ENCODE measurements at places on chromosomes 4 and X.

GRCh38 chrX:96703816-96704215 is 19.2 kb downstream of the DIAPH2 start:
- no peak for DNase-seq

DNA sequence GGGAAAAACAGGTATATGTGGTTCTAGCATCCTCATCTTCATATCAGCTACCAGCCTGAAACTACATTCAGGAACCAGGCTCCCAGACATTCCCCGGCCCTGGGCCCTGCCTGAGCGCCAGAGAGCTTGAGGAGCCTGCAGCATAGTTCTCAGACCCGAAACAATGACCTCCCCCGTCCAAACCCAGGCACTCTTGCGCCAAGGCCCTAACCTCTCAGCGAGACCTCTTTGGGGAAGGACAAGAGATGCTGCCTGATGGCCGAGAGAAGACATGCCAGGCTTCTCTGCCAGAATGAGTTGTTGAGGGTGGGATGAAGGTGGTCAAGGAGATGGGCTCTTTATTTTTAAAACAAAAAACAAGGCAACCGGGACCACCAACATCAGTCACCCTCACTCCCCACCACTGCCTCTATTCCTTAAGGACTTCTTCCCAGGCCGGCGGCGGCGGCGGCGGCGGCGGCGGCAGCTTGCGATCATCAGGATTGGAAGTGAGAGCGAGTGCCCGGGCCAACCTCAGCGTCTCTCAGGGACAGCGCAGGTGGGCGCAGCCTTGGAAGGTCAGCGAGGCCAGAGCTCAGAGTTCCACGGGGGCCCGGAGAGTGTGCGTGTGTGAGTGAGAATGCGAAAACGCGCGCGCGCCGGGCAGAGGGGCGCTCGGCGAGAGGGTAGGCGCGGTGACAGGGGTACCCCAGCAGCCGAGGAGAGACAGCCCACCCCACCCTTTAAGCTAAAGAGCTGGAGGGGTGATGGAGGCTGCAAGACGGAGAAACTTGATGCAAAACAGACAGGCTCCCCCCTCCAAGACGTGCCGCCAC is 601 bp downstream of the INPP4B start:
- DNase-seq = peak; percentile 36

- DNase-seq = no peak
These were observed 72.8 kb downstream of the IRF2 start for GRCh38 chr4:184401397-184402171.

DNA sequence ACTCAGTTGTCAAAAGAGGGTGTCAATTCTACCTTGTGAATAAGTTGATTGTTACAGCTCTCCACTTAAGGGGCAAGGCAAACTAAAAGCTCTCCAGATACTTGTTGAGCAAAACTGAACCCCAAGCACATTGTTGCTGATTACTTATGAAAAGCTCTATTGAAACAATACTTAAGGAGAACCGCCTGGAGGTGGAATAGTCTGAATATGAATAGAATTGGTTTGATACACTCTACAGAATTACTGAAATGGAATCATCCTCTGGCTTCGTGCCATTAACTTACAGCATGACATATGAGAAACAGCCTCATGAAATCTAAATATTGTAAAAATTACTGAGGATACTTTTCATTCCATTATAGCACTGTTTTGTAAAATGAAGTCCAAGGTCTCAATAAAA is 127.0 kb upstream of the SH3RF1 start:
- peak; percentile 74 for DNase-seq

DNA sequence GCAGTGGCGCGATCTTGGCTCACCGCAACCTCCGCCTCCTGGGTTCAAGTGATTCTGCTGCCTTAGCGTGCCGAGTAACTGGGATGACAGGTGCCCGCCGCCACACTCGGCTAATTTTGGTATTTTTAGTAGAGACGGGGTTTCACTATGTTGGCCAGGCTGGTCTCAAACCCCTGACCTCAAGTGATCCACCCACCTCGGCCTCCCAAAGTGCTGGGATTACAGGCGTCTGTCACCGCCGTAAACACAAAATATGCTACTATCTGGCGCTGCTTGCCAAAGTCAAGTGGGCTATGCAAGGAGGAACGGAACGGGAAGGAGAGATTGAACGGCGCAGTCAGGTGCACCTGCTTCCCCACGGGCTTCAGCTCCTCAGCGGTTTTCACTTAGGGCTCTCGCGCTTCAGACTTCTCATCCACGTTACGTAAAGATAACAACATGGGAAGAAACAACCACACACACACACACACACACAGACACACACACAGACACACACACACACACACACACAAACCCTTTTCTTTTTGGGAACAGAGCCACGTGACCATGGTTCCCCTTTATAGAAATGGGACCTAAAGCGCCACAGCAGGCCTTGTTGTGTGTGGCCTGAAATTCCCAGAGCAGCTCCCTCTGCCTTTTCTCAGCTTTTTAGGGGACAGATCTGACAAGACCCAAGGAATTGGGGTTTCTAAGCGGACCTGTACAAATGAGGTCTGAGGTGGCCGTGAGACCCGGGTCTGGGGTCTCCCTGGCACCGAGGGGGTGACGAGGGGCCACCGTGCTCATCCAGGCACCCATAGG is 1.5 kb downstream of the P2RY8 start:
- DNase-seq = no peak

DNA sequence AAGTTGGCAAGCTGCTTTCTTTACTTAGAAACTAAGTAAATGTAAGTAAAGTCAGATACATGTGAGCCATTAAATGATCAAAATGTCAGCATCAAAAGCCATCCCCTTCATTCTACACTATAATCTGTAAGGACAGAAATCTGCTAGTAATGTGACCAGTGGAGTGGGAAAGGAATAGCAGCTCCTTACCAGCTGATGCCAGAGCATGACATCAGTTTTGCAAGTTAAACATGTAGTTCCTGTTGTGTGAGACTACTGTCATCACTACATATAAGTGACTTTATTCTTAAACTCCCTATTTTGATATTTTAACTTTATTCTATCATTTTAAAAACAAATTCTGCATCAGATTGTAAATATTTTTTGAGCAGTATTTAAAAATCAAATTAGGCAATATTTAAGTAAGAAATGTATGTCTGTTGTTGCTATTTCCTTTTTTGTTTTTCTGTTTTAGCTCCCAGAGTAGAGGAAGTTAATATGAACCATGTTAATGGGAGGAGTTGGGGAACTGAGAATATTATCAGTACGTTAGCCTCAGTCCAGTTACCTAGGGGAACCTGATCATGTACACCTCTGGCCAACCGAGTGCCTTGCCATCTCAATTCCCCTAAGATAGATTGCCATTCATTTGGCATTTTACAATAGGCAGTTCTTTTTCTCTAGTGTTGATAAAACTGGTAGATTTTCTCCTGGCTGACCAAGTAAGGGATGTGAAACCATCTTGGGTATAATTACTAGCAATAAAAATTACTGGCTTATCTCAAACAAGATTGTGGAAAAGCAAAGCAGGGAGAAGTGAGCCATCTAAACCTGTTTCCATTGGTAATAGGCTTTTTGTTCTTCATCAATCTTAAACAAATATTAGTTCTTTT is 34.7 kb downstream of the CCNI start:
- DNase-seq = no peak

DNA sequence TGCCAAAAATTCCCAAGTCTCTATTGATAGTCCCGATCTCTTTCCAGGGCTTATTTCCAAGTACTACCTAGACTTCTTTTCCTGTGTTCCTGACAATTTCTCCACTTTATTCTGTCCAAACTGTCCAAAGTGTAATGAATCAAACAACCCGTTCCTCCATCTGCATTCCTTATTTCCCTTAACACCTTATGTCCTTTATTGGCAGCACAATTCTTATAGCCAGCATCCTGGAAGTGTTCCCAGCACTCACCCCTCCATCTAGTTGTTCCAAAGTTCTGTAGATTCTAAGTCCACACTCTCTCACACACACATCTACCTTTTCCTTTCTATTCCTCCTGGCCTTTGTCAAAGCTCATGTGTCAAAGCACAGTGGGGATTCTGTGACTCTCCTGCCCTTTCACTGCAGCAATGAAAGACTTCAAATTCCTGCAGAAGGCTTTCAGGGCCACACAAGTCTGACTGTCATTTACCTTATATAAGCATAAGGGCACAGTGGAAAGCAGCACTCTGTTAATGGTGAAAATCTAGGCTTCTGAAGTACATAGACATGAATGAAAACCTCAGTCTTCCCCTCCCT is 22.1 kb downstream of the LIMCH1 start:
- no peak for DNase-seq

GRCh38 chr4:147182041-147182440 is 236.4 kb upstream of the TTC29 start:
- no peak for DNase-seq

DNA sequence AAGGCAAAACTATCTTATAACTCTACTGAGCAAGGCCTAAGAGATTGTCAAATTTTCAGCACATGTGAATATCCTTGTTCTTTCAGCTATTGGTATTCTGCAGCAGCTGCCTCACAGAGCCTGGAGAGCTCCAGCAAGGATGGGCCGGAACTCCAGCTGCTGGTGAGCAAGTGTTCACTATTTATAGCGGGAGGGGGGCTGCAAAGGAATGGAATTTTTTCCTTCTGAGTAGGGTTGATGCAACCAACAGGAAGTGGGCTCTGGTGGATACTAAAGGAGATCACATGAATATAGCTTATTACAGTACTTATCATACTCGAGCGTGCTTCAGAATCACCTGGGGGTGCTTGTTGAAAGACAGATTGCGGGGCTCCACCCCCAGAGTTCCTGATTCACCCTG is 20.2 kb upstream of the SETD7 start:
- DNase-seq = no peak

- no peak for DNase-seq
These were observed 71.8 kb downstream of the PRKG2 start for GRCh38 chr4:81143183-81143582.

- no peak for DNase-seq
These were observed 796.5 kb upstream of the SLIT2 start for GRCh38 chr4:19455196-19455595.

GRCh38 chr4:184347251-184348239 is 126.8 kb downstream of the IRF2 start:
- no peak for DNase-seq

GRCh38 chrX:110132450-110133114 is 129.7 kb downstream of the TMEM164 start:
- DNase-seq = peak; percentile 6

DNA sequence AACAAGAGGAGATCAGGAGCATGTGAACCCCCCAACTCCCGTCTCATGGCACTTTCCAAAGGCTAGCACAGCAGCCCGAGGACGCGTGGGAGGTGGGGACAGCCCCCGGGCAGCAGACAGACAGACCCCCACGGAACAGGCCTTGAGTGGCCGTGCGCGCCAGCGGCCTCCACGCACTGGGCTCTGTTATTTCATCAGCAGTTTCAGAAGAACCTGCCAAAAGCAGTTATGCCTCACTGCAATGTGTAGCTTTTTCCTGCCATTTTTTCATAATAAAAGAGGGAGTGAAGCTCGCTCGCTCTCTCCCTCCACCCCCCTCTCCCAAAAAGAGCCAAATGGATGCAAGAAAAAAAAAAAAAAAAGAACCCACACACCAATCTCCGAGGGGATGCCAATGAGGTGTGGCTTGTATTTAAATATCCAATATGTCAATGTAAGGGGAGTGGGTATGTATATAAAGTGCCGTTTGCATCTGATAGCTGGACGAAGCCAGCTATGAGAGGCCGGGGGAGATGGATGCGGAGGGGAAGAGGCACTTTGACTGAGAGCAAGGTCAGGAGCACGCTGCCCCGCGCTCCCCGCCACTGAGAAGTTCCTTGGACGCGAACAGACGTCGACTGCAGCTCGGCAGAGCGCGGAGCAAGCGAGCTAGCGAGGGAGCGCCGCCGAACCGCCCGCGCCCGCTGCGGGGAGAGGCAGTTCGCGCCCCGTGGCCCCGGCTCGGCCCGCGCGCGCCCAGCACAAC is at the start of gene FGF16:
FGF16 (plus strand) TSS at position 482 of the 745 bp plus-strand sequence. CDS start 286 bp downstream, outside the sequence.
- peak; percentile 42 for DNase-seq

- DNase-seq = no peak
These were observed 55.4 kb upstream of the GRPR start for GRCh38 chrX:16067886-16068515.

- DNase-seq = no peak
These were observed 158.4 kb upstream of the SLC7A11 start for GRCh38 chr4:138400543-138400942.

DNA sequence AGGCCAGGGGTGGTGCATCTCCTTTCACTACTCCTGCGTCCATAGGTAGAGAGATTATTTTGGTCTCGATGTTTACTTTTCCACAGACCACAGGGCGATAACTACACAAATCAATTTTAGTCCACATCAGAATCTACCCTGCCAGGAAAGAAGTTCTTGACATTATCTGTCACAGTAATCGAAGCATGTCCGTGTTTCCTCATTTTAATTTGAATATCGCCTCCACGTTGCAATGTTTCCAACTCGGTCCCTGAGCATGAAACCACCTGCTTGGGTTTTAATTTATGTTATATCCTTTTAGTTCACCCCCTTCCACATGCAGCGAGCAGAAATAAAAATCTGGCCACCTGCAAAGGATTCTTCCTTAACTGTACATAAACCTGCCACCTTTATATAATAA is 100.1 kb upstream of the ATXN3L start:
- DNase-seq = no peak

GRCh38 chr4:169064296-169064695 is 54.2 kb upstream of the CBR4 start:
- no peak for DNase-seq

GRCh38 chr4:36310216-36310615 is 28.8 kb downstream of the DTHD1 start:
- DNase-seq = no peak

GRCh38 chr4:25687773-25688172 is 32.1 kb downstream of the SLC34A2 start:
- DNase-seq = no peak

DNA sequence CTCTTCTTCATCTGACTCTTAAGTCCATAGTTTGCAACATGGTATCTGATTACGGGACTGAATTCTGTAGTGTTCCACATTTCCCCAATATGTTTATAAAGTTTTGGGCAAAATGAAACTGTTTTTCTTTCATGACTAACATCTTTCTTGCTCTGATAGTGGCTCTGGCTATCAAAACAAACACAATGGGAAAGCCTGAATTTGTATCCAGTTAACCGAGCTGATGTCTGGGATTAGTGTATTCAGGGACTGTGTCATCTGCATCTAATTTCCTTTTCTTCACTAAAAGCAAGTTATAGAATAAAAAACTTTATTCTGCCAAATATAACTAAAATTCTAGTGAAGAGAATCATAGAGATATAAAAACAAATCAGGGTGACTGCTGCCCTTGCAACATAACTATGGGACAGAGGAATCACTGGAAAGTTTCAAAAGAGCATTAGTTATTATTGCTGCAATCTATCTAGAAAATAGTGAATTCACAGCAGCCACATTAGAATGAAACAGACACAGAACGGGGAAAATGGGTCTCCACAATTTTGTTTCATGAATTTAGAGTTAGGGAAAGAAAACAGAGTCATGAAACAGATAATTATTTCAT is 61.3 kb downstream of the ANTXR2 start:
- peak; percentile 83 for DNase-seq

DNA sequence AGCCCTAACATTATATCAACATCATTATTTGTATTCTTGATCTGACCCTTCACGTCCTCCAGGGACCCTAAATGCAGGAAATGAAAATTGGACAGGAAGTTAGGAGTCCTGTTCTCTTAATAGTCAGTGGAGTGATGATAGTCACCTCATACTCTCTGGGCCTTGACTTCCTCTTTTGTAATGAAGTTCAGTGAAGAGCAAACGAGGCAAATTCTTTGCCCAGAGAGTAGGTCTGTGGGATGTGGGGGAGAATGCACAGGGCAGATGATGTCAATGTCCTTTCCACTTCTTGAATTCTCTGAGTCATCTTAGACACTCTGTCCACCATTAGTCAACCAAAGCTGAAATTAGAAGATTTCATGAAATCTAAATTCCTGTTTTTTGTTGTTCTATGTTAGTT is 17.1 kb upstream of the GPRIN3 start:
- DNase-seq = peak; percentile 25

Measured in adipocyte (in vitro differentiated cells).